Smooth muscle cell of the pulmonary artery (primary cell): ENCODE measurements at places on chromosomes 3 and 15. TPM values are rescaled to one million over a fixed set of nuclear protein-coding genes. Genes with fewer than 3 reads are reported as not detected.

Gene GOLGA8S
- 0.07 and 0.10 TPM in 2 replicates for total RNA-seq

Gene GOLGA8N
- total RNA-seq, result 6.8 and 7.1 TPM in 2 replicates

Gene TF
- total RNA-seq, result 0.20 and 0.43 TPM in 2 replicates

Gene RETNLB
- not detected in 2 replicates for total RNA-seq
